ENCODE measurements at places on chromosomes 11 and 22.

GRCh38 chr11:114251815-114252337 lies 44.3 kb upstream of the NNMT start:
- DNase-seq: no peak

DNA sequence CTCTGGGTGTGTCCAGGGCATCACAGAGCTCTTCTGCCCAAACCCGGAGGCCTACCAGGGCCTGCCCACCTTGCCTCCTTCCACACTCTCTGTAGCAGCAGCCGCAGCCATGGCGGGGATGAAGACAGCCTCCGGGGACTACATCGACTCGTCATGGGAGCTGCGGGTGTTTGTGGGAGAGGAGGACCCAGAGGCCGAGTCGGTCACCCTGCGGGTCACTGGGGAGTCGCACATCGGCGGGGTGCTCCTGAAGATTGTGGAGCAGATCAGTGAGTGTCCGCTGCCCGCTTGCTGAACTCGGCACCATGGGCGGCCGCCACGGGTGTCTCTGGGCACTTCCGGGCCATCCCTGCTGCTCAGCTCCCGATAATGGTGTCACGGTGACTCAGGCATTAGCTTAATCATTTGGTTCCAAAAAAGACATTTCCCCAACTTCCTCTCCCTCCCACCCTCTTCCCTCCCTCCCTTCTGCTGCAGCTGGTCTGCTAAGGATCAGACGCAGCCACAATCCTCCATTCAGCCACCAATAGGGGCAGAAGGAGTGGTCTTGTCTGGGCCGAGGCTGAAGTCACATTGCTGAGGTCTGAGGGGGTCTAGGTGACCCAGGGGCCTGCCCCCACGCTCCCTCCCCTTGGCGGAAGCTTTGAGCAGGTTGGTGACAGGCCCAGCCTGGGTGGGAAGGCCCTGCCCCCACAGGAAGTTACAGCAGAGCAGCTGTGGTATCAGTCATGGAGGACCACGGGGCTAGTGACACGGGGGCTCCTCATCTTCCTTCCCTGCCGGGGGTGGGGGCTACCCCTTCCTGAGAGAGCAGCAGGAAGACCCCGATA lies 950 bp downstream of the FERMT3 start:
- peak; percentile 84 for DNase-seq

- DNase-seq: no peak
These were observed 17.3 kb downstream of the PANX1 start for GRCh38 chr11:94145916-94146315.

DNA sequence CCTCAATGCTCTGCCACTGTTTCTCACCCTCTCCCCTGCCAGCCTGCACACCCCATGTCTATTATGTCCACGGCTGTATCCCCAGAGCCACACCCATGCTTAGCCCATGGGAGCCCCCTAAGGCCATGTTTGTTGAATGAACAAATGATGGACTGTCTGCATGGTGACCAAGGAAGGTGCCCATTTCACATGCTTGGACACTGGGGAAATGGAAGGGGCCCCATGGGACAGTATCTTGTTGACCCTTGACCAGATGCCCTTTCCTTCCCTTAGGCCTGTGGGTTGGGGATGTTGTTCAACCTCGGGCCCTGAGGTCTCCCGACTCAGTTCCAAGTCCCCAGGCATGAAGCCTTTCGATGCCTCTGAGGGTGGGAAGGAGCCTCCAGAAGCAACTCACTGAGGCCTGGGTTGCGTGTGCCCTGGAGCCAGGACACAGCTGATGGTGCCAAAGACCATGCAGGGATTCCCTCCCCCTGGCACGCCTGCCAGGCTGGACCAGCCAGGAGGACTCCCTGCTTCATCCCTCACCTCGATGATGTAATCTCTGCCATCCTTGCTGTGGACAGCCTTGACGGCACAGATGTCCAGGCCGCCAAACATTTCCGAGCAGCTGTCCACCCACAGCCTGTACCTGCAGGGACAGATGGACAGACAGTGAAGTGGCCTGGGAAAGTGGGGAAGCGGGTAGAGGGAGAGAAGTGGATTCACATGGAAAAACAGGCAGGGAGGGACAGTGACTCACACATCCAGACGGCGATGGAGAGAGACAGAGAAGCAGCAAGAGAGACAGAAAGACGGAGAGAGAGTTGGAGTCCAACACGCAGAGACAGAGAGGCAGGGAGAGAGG lies 58.9 kb downstream of the FBXO7 start:
- DNase-seq: no peak

GRCh38 chr11:112348480-112349029 lies 87.9 kb upstream of the PLET1 start:
- no peak for DNase-seq
